PC-9 (cell line): ENCODE measurements at places on chromosomes 16 and 17. TPM values are rescaled to one million over a fixed set of nuclear protein-coding genes. Genes with fewer than 3 reads are reported as not detected.

Gene TRIM16
- total RNA-seq: 213 and 243 TPM in 2 replicates

Gene FSCN2
- total RNA-seq: 4.3 and 11.5 TPM in 2 replicates

Gene SEC14L1
- total RNA-seq: 66.0 and 83.1 TPM in 2 replicates

Gene METRN
- 77.5 and 88.5 TPM in 2 replicates for total RNA-seq

Gene RPRML
- total RNA-seq: not detected in 2 replicates

Gene FZD2
- 50.5 and 61.8 TPM in 2 replicates for total RNA-seq

Gene FOXF1
- not detected in 2 replicates for total RNA-seq

Gene SLC52A1
- total RNA-seq: 0.28 and 0.48 TPM in 2 replicates

Gene UTS2R
- not detected in 2 replicates for total RNA-seq

Gene TNP2
- not detected in 2 replicates for total RNA-seq
